ENCODE measurements at places on chromosomes 2 and 18.

- DNase-seq: no peak
Measured at GRCh38 chr2:149134335-149134923, 95.9 kb downstream of the LYPD6B start.

DNA sequence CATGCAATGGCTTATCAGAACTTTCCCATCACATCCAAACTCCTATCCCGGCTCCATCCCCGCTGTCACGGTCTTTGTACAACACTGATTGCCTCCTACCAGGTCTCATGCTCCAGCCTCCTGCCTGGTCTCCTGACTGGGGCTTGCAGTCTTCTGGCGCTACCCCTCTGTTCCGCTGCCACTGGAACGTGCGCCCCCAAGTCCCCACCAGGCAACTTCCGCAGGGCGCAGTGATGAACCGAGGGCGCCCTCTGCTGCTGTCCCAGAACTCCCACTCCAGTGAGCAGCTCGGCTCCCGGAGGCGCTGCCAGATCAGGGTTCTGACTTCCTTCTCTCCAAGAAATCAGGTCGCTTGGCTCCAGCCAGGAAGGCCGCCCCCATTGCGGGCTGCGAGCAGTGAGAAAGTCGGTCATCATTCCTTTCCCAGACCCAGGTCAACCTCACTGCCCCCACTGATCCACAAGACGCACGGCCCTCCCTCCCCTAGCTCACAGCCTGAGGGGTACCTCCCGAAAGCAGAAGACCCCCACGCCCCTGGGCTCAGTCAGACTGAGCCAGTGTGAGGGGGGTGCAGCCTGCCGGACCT lies 43.9 kb upstream of the RAB11FIP5 start:
- no peak for DNase-seq

GRCh38 chr18:46226461-46226860 lies 122.3 kb downstream of the HAUS1 start:
- DNase-seq: no peak

- no peak for DNase-seq
Measured at GRCh38 chr2:121902171-121902591, 146.7 kb downstream of the TSN start.

GRCh38 chr2:223306371-223306770 lies 254.4 kb downstream of the KCNE4 start:
- no peak for DNase-seq

DNA sequence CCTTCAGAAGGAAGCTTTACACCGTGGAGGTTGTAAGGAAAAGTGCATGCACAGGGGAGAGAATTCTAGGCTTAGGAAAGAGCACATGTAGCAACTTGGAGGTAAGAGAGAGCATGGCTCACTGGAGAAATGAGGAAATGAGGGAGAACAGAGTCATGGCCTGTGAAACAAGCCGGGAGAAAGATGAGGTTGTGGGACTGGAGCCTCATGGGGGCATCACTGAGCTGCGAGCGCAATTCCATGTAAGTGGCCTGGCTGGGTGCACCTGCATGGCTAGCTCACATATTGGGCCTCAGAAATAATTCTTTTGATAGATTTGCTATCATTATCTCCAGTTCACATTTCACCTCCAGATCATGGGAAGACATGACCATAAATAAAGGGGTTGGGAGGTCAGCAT lies 785.5 kb upstream of the RAB6C start:
- no peak for DNase-seq

DNA sequence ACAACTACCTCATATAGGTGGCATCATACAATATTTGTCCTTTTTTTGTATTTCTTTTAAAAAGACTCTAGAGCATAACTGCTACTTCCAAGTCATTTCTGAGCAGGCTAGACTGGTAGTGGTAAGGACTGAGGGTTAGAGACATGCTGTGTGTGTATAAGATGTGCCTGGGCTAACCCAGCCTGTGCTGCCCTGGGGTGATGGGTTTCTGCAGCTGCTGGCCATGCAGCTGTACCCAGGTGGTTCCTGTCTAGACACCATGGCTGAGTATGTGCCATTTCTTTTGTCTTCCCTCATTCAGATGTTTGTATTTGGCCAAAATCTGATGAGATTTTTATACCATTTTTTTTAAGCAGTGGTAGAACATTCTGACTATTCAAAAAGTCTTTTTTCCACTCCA lies 40.0 kb downstream of the MERTK start:
- DNase-seq: no peak

DNA sequence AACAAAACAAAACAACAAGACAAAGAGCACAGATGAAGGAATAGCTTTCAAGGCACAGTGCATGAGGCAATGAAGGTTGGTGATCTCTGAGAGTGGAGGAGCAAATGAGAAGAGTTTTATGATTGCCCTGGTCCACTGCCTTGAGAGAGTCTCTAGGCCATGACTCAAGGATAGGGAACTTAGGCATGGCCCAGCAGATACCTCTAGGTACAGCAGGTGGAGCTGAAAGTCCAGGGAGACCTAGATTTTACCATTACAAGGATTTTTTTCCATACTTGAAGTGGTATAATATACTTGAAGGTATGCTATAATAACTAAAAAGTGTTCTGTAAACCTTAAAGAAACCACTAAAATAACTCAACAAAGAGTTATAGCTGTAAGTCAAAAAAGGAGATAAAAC lies 239.5 kb upstream of the KLHL29 start:
- DNase-seq: no peak

- DNase-seq: no peak
Measured at GRCh38 chr2:138381373-138381772, 120.2 kb upstream of the SPOPL start.

- no peak for DNase-seq
Measured at GRCh38 chr2:54651291-54651690, 72.2 kb upstream of the EML6 start.

DNA sequence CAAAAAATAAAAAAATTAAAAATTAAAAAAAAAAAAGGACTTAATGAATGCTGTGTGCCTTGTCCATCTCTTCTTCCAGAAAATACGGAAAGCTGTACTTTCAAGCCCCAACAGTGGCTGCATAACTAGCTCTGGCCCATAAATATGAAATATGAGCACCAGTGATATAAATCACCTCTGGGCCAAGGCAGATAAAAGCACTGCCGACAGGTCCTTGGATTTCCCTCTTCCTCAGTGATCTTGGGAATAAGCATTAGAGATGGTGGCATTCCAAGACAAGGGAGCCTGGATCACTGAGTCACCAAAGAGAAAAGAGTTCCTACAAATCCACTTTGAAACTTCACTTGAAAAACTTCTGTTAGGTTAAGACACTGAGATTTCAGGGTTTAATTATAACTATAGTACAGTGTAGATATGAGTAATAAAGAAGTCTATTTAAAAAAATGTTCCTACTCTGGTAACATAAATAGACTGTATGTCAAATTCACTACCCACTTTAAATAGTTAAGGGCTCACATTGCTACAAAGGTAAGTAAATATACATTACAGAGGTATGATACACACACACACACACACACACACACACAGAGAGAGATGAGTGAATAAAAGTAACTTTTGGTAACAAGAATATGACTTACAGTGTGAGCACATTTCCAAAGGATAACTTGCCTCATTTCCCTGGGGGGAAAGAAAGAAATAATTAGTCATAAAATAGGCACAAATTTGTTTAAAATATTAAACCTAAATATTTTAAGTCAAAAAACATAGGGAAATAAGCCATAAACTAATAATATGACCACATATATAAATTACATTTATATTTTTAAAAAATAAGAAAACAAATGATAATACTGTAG lies 35.6 kb downstream of the PPP3R1 start:
- DNase-seq: no peak

- no peak for DNase-seq
Measured at GRCh38 chr2:176125772-176126054, 3.2 kb downstream of the HOXD9 start.

GRCh38 chr2:68108120-68108519 lies 45.3 kb upstream of the C1D start:
- DNase-seq: no peak

GRCh38 chr2:95314598-95314963 lies 17.4 kb downstream of the KCNIP3 start:
- no peak for DNase-seq

- DNase-seq: no peak
Measured at GRCh38 chr2:128599700-128600099, 281.0 kb upstream of the HS6ST1 start.

GRCh38 chr2:189273734-189274133 lies 94.2 kb upstream of the COL5A2 start:
- no peak for DNase-seq

DNA sequence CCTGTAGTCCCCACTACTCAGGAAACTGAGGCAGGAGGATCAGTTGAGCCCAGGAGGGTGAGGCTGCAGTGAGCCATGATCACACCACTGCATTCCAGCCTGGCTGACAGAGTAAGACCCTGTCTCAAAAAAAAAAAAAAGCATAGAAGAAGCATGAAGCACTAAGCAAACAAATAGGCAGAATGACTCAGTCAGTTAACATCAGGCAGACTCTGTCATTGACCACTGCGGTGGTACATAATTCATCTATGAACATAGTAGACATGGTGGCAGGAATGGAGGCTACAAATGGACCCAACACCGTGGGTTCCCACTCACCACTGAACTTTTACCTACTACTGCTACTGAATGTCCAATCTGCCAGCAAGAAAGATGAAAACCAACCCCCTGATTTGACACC lies 7.6 kb upstream of the ASXL2 start:
- no peak for DNase-seq

- no peak for DNase-seq
Measured at GRCh38 chr2:143071185-143071876, 57.9 kb upstream of the ARHGAP15 start.

- DNase-seq: no peak
Measured at GRCh38 chr2:235200216-235200615, 248.4 kb downstream of the SH3BP4 start.

DNA sequence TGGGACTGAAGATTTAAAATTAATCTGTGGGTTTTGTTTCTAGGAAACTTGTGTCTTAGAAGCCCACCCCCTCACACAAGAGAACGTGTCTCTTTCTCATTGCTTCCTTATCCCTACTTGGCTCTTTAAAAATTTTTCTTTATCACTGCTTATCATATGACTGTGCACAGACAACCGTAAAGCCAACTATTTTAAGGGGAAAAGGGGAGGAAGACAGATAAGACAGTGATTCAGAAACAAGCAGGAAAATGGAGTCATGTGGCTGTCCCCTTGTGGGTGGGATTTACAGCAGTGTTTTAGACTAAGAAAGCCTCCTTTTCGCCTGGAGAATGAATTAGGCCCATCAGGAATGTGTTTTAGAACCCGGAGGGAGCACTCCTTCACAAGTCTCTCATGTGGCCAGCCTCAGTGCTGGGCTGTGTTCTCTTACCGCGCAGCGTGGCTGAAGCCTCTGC lies 17.6 kb downstream of the PRKCE start:
- no peak for DNase-seq
